ENCODE measurements at places on chromosomes 12 and 14. TPM values are rescaled to one million over a fixed set of nuclear protein-coding genes. Genes with fewer than 3 reads are reported as not detected.

The LAG3 gene
- total RNA-seq: 2.8 TPM

The PTPRR gene
- 0.83 TPM for total RNA-seq

The EML5 gene
- 3.7 TPM for total RNA-seq

The VRTN gene
- total RNA-seq: not detected

The MFAP5 gene
- 252 TPM for total RNA-seq

The CMA1 gene
- 2.6 TPM for total RNA-seq

The IPO4 gene
- 12.9 TPM for total RNA-seq

The PLEKHD1 gene
- total RNA-seq: not detected

The MORN3 gene
- total RNA-seq: 0.13 TPM

The GARIN6 gene
- not detected for total RNA-seq

The NANOG gene
- not detected for total RNA-seq

The B4GALNT1 gene
- 4.2 TPM for total RNA-seq

The ACOT6 gene
- not detected for total RNA-seq

The EPS8 gene
- total RNA-seq: 78.0 TPM

The SMIM41 gene
- total RNA-seq: 26.6 TPM

The KLRC4 gene
- 0.83 TPM for total RNA-seq

The PRB2 gene
- total RNA-seq: not detected

The NGB gene
- total RNA-seq: 2.7 TPM
